IMR-90 (cell line): ENCODE measurements at places on chromosomes 7 and 10. TPM values are rescaled to one million over a fixed set of nuclear protein-coding genes. Genes with fewer than 3 reads are reported as not detected.
A peak's percentile ranks its signal among the peaks of the same experiment; 100 is the strongest.

C10orf105 gene
- under 0.01 TPM in 1 of 2 replicates, not detected in the other for total RNA-seq

PCGF5 gene
- 18.1 and 31.9 TPM in 2 replicates for total RNA-seq

TMEM225B gene
- total RNA-seq, result 0.54 and 0.56 TPM in 2 replicates

CDK6 gene
- 131 and 195 TPM in 2 replicates for total RNA-seq

ZPBP gene
- not detected in 2 replicates for total RNA-seq

MUC3A gene
- total RNA-seq, result not detected in 2 replicates

SFRP5 gene
- total RNA-seq, result not detected in 2 replicates

TRIM73 gene
- 0.18 and 0.28 TPM in 2 replicates for total RNA-seq

CNNM1 gene
- total RNA-seq, result 0.18 and 0.28 TPM in 2 replicates

DNA sequence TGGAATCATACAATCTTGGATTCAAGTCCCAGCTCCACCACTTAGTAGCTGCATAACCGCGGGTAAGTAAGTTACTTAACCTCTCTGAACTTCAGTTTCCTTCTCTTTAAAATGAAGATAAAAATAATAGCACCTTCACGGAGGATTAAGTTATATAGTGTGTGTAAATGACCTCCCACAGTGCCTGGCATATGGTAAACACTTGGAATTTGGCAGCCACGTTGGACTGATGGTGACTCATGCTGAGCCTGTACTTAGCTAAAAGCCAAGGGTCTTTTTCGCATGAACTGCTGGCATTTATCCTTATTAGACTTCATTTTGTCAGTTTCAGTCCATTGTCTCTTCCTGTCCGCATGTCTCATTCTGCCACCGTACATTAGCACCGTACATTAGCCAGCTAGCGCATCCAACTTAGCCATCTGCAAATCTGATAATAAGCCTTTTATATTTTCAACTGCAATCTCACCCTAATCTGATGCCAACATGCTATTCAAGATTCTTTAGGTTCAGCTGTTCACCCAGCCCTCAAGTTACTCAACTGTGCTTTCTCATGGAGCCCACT lies 11.2 kb downstream of the SLC13A4 start:
- H3K36me3 ChIP-seq, result no peaks in the 10 kb centered on the region
- no peak overlapping the region for H3K4me3 ChIP-seq
- peaks cover 15% of the 10 kb centered on the region for H3K4me1 ChIP-seq
- H3K27me3 ChIP-seq, result no peaks in the 10 kb centered on the region

- no peaks in the 10 kb centered on the region for H3K27me3 ChIP-seq
- no peak for DNase-seq
- 0 out of 2 replicates have a peak, but pooled peaks cover 2% of the 10 kb centered on the region for H3K4me1 ChIP-seq
- no peak overlapping the region for H3K27ac ChIP-seq
- H3K4me3 ChIP-seq, result no peak overlapping the region
- H3K36me3 ChIP-seq, result no peaks in the 10 kb centered on the region
Measured at GRCh38 chr10:35289198-35289597, 47.1 kb upstream of the CCNY start.

- H3K4me3 ChIP-seq, result no peak overlapping the region
- H3K36me3 ChIP-seq, result no peaks in the 10 kb centered on the region
- H3K27ac ChIP-seq, result no peak overlapping the region
- peaks cover 5% of the 10 kb centered on the region; the same call in 1 of the 2 replicates for H3K4me1 ChIP-seq
- peaks cover 5% of the 10 kb centered on the region for H3K27me3 ChIP-seq
Measured at GRCh38 chr10:132272231-132272971, 35.3 kb downstream of the STK32C start.

GRCh38 chr10:95832216-95833041 lies 75.3 kb upstream of the CC2D2B start:
- no peaks in the 10 kb centered on the region for H3K27me3 ChIP-seq
- peak overlapping the region; percentile 50; the same call in 1 of the 2 replicates for H3K27ac ChIP-seq
- H3K4me1 ChIP-seq, result peaks cover 7% of the 10 kb centered on the region
- no peak for DNase-seq
- H3K4me3 ChIP-seq, result no peak overlapping the region

GRCh38 chr7:50463035-50463434 lies 12.9 kb upstream of the FIGNL1 start:
- no peak overlapping the region for H3K27ac ChIP-seq
- H3K27me3 ChIP-seq, result peaks cover 12% of the 10 kb centered on the region
- H3K4me3 ChIP-seq, result no peak overlapping the region
- DNase-seq, result no peak
- H3K4me1 ChIP-seq, result no peaks in the 10 kb centered on the region

GRCh38 chr7:138257459-138258196 lies 181.4 kb downstream of the AKR1D1 start:
- DNase-seq, result no peak
- H3K36me3 ChIP-seq, result no peaks in the 10 kb centered on the region
- no peak overlapping the region for H3K4me3 ChIP-seq
- no peaks in the 10 kb centered on the region for H3K4me1 ChIP-seq
- H3K27ac ChIP-seq, result no peak overlapping the region

- H3K27me3 ChIP-seq, result no peaks in the 10 kb centered on the region
- no peak overlapping the region for H3K4me3 ChIP-seq
- H3K27ac ChIP-seq, result no peak overlapping the region
- no peaks in the 10 kb centered on the region for H3K36me3 ChIP-seq
- no peaks in the 10 kb centered on the region for H3K4me1 ChIP-seq
- DNase-seq, result no peak
Measured at GRCh38 chr7:7554021-7554432, 12.7 kb upstream of the MIOS start.

DNA sequence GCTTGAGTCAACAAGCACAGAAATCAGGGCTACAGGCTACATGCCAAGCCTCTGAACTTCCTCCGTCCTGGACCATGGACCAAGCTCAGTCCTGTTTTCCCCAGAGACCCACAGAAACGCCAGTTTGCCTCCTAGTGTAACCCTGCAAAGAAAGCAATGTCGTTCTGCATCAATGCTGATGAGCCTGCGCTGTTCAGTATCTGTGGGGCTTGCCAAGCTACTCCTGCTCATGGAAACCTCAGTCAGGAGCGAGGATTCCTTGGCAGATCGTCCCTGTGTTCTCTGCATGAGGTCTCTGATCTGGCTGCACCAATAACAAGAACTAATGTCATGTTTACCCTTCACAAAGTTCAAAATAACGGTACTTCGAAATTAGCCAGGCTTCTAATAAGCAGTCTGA lies 495.5 kb upstream of the C7orf33 start:
- no peaks in the 10 kb centered on the region for H3K36me3 ChIP-seq
- H3K4me3 ChIP-seq, result no peak overlapping the region
- no peak overlapping the region for H3K27ac ChIP-seq

GRCh38 chr10:24879861-24880260 lies 72.5 kb downstream of the PRTFDC1 start:
- no peaks in the 10 kb centered on the region for H3K36me3 ChIP-seq
- no peak overlapping the region for H3K4me3 ChIP-seq
- DNase-seq, result no peak
- H3K4me1 ChIP-seq, result peaks cover 7% of the 10 kb centered on the region; the same call in 1 of the 2 replicates
- H3K27ac ChIP-seq, result no peak overlapping the region

DNA sequence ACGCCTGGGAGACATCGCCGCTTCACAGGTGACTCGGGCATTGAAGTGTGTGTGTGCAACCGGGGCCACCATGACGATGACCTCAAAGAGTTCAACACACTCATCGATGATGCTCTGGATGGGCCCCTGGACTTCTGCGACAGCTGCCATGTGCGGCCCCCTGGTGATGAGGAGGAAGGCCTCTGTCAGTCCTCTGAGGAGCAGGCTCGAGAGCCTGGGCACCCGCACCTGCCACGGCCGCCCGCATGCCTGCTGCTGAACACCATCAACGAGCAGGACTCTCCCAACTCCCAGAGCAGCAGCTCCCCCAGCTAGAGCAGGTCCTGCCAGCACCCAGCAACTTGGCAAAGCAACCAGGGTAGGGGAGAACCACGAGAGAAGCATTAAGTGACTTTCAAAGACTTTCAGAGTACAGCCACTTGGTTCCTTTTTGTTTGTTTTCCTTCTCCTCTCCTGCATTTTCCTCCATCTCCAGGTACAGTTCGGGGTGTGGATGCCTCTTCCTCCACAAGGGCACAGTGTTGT lies 24.1 kb downstream of the CYP17A1 start:
- peaks cover 43% of the 10 kb centered on the region for H3K36me3 ChIP-seq
- no peak overlapping the region for H3K4me3 ChIP-seq
- DNase-seq, result no peak
- no peak overlapping the region for H3K27ac ChIP-seq
- peaks cover 27% of the 10 kb centered on the region for H3K4me1 ChIP-seq
- no peaks in the 10 kb centered on the region for H3K27me3 ChIP-seq

GRCh38 chr7:17786314-17786852 lies 153.9 kb downstream of the SNX13 start:
- H3K36me3 ChIP-seq, result no peaks in the 10 kb centered on the region
- no peak overlapping the region for H3K4me3 ChIP-seq
- H3K27me3 ChIP-seq, result no peaks in the 10 kb centered on the region
- 0 out of 2 replicates have a peak, but pooled peaks cover 1% of the 10 kb centered on the region for H3K4me1 ChIP-seq
- no peak overlapping the region for H3K27ac ChIP-seq

DNA sequence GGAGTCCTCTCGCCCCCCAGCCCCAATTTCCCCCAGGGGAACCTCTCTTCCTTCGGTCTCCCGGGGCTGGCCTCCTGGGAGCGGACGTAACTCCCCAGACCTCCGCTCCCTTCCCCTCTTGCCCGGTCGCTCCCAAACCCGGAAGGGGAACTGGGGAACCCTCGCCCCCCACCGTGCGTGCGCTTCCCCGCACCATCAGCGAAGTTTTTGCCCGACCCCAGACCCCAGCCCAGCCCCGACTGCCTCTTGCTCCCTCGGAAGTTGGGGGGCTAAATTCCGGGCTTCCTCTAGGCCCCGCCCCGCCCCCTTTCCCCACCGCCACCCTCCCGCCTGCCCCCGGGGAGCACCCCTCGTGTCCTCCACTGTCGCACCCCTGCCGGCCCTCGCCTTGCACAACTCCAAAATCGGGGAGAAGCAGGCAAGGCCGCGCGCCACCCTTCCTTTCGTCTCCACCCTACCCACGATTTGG lies 436 bp downstream of the GNB2 start:
- DNase-seq, result no peak
- peaks cover 24% of the 10 kb centered on the region for H3K36me3 ChIP-seq
- H3K4me3 ChIP-seq, result peak overlapping the region; percentile 85
- peak overlapping the region; percentile 97 for H3K27ac ChIP-seq

GRCh38 chr7:129295015-129295423 lies 70.2 kb downstream of the AHCYL2 start:
- H3K27me3 ChIP-seq, result no peaks in the 10 kb centered on the region
- H3K4me3 ChIP-seq, result no peak overlapping the region
- H3K27ac ChIP-seq, result no peak overlapping the region
- no peaks in the 10 kb centered on the region for H3K4me1 ChIP-seq
- peak; percentile 58 for DNase-seq

DNA sequence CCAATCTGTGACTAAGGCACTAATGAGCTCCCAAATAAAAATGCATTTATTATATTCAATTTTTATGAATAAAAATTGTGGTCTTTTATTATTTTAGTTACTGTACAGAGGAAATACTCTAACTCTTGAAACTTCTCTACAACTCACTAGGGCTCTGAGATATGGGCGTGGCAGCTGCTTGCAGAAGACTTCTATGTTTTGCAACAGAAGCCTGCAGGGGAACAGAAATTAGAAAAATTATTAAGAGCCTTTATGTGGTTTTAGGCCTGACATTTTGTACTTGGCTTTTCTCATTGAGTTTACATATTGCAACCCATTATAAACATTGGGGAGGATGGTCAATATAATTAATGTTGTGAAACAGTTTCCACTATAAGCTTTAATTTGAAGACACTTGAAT lies 581.4 kb downstream of the TNS3 start:
- no peaks in the 10 kb centered on the region for H3K4me1 ChIP-seq
- H3K36me3 ChIP-seq, result no peaks in the 10 kb centered on the region
- no peak overlapping the region for H3K27ac ChIP-seq

GRCh38 chr10:69588358-69588757 lies 15.1 kb upstream of the NEUROG3 start:
- H3K27ac ChIP-seq, result no peak overlapping the region
- no peaks in the 10 kb centered on the region for H3K36me3 ChIP-seq
- no peak for DNase-seq
- no peak overlapping the region for H3K4me3 ChIP-seq
- no peaks in the 10 kb centered on the region for H3K4me1 ChIP-seq

DNA sequence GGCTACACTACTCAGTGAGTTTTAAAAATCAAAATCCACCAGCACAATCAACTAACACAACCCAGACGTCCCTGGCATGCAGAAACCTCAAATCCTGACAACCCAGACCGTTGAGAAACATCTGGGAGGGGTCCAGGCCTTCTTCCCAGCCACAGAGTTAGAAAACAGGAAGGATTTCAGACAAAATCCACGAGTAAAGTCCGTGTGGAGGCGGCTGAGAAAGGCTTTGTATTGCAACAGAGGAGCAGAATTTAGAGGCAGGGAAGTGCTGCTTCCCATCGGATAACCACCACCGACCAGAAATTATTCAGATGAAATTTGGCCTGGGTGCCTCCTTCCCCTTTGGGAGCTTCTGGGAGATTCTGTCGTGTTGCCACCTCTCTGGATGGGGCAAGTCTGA lies 61.5 kb downstream of the TNS3 start:
- H3K27ac ChIP-seq, result peak overlapping the region; percentile 58
- no peak overlapping the region for H3K4me3 ChIP-seq
- DNase-seq, result peak; percentile 85
- H3K27me3 ChIP-seq, result no peaks in the 10 kb centered on the region
- H3K4me1 ChIP-seq, result peaks cover 21% of the 10 kb centered on the region

DNA sequence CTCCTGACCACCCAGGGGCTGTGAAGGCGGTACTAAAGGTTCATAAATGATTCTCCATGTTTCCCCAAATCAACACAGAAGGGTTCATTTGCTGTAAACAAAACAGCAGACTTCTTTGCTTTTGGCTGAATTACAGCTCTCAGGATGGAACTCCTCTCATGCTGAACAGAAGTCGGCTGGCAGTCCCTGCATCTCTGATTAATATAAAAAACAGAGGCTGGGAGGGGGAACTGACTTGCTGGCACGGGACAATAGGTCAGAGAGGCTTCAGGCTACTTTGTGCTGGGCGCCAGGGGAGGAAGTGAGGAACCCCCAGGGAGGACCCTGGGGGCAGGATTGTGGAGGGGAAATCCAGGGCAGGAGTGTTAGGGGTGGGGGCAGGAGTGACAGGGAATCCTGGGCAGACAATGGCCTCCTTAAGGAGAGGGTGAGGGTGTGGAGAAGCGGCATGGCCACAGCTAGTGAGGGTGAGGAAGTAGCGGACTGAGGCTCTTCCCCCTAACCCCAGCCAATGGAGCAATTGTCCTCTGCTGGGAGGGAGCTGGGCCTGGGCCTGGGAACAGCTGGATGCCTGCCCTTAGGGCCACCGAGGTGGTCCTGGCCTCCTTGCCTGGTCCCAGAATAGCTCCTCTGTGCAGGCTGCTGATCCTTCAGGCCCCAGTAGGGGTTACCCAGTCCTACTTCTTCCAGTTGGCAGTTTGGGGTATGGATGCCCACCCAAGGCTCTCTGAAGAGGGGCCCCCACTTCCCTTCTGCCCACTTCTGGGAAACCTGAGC lies 9.2 kb upstream of the SFRP5 start:
- no peaks in the 10 kb centered on the region for H3K4me1 ChIP-seq
- peaks cover 48% of the 10 kb centered on the region for H3K27me3 ChIP-seq
- H3K4me3 ChIP-seq, result no peak overlapping the region
- DNase-seq, result no peak
- H3K27ac ChIP-seq, result no peak overlapping the region

GRCh38 chr7:144508702-144509101 lies 105.2 kb upstream of the NOBOX start:
- H3K36me3 ChIP-seq, result no peaks in the 10 kb centered on the region
- H3K27ac ChIP-seq, result no peak overlapping the region
- no peaks in the 10 kb centered on the region for H3K4me1 ChIP-seq
- no peak for DNase-seq
- H3K4me3 ChIP-seq, result no peak overlapping the region
